Hippocampal formation (tissue), 2 donors: ENCODE measurements at places on chromosomes 2 and 18.

GRCh38 chr2:219186754-219187456, 8.8 kb downstream of the RETREG2 start:
- no peak for DNase-seq

GRCh38 chr2:166870346-166870745, 17.9 kb upstream of the XIRP2 start:
- no peak for DNase-seq

GRCh38 chr2:76310894-76311633, 600.3 kb upstream of the GCFC2 start:
- DNase-seq = no peak

GRCh38 chr2:23603581-23603980, 218.6 kb downstream of the KLHL29 start:
- no peak for DNase-seq

DNA sequence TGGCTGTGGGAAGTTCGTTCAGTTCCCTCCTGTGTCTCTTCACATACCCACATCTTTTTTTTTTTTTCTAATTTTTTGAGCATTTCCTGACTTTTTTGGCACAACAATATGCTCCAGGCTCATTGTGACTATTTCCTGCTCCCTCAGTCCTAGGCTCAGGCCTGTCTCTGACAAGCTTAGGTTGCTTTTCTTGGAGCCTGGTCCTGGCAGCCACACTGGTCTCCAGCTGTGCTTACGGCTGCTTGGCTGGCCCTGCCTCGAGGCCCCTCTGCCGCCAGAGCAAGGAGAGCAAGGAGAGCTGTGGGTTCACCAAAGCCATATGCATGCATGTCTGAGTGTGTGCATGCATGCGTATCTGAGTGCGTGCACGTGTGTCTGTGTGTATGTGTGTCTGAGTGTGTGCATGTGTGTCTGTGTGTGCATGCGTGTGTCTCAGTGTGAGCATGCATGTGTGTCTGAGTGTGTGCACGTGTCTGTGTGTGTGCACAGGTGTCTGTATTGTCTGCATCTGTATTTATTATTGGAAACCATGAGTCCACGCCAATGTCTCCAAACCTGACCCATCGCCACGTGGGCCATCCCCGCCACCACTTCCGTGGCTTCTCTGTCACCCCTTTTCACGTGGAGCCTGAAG, 766.1 kb upstream of the SALL3 start:
- DNase-seq = no peak

DNA sequence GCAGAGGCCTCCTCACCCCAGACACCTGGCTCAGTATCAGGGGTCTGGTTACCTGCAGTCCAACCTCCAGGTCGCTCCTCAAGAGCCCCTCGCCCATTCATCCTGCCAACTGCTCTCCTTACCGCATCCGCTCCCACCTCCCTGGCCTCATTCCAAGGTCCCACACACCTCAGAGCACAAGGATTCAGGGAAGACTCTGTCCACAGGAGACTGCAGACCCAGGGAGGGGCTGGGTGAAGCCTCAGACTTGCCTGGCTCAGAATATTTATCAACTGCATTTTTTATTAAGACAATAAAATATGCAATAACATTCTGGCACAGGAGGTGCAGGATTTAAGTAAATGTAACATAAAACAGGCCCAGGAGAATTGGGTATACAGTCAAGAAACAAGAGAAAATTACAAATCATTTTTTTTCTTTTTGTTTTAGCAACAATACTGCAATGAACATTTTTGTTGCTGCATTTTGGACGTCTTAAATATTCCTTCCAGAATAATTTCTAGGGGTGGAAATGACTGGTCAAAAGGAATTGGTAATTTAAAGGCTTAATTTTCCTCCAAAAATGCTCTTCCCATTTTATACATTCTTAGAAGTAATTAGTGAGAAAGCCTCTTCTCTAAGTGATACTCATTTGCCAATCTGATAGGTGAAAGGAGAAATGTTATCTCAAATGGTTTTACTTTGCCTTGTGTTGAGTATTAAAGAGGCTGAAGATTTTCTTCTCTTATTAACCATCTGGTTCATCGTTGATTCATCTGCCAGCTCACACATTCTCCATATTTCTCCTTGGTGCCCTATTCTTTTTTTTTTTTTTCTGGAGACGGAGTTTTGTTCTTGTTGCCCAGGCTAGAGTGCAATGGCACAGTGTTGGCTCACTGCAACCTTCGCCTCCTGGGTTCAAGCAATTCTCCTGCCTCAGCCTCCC, 42.5 kb downstream of the TEX44 start:
- no peak for DNase-seq

GRCh38 chr2:70733646-70734180, 34.3 kb downstream of the ADD2 start:
- no peak for DNase-seq

DNA sequence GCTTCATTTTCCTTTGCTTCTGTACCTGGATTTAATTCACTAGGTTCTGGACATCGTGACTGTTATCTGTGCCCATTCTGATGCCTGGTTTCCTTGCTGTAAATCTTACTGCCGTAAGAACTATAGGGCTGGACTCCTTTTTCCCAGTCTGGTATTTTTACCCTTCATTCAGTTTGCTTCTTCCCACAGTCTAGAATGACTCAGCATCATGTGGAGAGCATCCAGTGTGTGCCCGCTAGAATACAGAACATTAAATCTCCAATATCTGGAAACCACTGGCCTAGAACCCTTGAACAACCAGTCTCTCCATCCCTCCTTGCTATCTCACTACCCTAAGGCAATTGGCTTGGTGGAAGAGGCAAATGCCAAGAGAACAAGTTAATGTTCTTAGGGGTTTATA, 1075.4 kb upstream of the ZEB2 start:
- DNase-seq = no peak

- DNase-seq = no peak
Measured at GRCh38 chr2:182818925-182819324, 47.5 kb downstream of the FRZB start.

DNA sequence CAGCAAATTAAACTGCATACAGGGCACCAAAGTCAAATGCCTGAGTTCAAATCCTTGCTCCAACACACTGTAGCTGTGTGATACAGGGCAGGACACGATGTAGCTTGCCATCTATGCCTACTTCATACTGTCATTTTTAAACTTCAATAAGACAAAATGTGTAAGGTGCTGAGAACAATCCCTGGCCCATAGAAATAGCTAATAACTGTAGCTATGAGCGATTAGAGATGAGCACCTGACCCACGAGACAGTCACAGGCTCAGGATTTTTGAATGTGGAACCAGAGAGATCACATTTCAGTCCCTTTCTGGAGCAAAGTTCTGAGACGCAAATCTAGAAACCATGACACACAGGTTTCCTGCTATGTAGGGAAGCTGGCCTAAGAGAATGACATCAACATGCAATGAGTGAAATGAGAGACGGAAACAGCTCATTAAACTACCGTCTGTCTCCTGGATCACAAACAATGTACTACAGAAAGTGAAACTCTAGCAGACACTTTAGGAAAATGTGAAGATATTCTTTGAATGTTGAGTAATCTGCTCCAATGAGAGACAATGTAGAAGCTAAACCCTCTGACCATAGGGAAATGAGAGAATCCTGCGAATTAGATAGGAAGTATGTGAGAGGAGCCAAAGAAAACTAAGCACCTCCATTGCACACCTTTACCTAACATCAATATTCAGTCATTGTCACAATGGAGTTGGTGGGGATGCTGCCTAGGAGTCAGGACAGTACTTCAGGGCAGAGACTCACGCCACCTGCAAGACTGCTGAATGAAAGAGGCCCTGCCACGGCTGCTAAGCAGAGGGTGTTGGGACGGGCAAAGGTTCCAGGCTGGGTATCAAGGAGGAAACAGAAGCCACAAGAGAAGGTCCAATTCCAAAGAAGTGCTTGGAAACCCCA, 25.5 kb downstream of the B4GALT6 start:
- DNase-seq = no peak

- DNase-seq = no peak
Measured at GRCh38 chr2:228377533-228377932, 196.0 kb upstream of the SPHKAP start.

GRCh38 chr2:211967234-211967633, 571.4 kb downstream of the ERBB4 start:
- no peak for DNase-seq

DNA sequence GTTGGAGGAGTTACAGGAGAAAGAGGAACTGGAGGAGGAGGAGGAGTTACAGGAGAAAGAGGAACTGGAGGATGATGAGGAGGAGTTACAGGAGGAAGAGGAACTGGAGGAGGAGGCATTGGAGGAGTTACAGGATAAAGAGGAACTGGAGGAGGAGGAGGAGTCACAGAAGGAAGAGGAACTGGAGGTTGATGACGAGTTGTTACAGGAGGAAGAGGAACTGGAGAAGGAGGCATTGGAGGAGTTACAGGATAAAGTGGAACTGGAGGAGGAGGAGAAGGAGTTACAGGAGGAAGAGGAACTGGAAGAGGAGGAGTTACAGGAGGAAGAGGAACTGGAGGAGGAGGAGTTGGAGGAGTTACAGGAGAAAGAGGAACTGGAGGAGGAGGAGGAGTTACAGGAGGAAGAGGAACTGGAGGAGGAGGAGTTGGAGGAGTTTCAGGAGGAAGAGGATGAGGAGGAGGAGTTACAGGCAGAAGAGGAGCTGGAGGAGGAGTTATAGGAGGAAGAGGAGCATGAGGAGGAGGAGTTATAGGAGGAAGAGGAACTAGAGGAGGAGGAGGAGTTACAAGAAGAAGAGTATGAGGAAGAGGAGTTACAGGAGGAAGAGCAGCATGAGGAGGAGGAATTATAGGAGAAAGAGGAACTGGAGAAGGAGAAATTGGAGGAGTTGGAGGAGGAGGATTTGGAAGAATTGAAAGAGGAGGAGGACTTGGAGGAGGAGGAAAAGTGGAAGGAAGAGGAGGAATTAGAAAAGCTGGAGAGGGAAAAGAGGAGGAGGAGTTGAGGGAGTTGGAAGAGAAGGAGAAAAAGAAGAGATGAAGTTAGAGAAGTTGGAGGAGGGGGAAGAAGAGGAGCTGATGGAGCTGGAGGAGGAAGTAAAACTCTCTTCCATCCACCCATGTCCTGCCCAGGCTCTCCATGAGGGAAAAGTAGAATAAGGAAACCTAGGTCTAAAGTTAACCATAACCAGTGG, 37.2 kb downstream of the CLASP1 start:
- DNase-seq = no peak
